ENCODE measurements at places on chromosomes 3 and 15.

- H3K27me3 ChIP-seq = no peaks in the 10 kb centered on the region
- H3K27ac ChIP-seq = no peak overlapping the region
- no peaks in the 10 kb centered on the region for H3K36me3 ChIP-seq
- H3K4me3 ChIP-seq = no peak overlapping the region
- no peak for DNase-seq
- no peaks in the 10 kb centered on the region for H3K4me1 ChIP-seq
Measured at GRCh38 chr3:34396956-34397355, 598.5 kb downstream of the PDCD6IP start.

GRCh38 chr3:53038679-53039375, 7.0 kb downstream of the SFMBT1 start:
- peaks cover 1% of the 10 kb centered on the region for H3K36me3 ChIP-seq
- H3K27ac ChIP-seq = no peak overlapping the region
- peaks cover 28% of the 10 kb centered on the region for H3K4me1 ChIP-seq
- no peak for DNase-seq

DNA sequence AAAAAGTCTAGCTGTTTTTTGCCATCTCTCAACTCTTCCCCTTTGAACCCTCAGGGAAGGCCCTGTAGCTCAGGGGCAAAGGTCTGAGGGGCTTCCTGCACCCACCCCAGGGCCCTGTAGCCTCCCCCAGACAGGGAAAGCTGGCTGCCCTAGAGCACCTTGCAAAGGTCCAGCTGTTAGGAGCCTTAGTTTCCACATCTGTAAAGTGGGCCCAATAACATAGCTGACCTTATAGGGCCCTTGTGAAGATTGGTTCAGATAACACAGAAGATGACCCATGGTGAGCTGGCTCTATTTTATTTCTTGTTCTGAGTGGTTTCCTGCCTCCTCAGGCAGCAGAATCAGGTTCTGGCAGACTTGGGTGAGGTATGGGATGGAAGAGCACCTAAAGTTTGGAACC, 55.2 kb upstream of the SMAD6 start:
- H3K27me3 ChIP-seq = no peaks in the 10 kb centered on the region
- no peak overlapping the region for H3K4me3 ChIP-seq
- H3K4me1 ChIP-seq = no peaks in the 10 kb centered on the region
- DNase-seq = no peak
- no peaks in the 10 kb centered on the region for H3K36me3 ChIP-seq

GRCh38 chr3:15514663-15515340, 6.7 kb downstream of the COLQ start:
- peaks cover 7% of the 10 kb centered on the region for H3K4me1 ChIP-seq
- H3K36me3 ChIP-seq = no peaks in the 10 kb centered on the region
- no peak overlapping the region for H3K27ac ChIP-seq
- DNase-seq = no peak

DNA sequence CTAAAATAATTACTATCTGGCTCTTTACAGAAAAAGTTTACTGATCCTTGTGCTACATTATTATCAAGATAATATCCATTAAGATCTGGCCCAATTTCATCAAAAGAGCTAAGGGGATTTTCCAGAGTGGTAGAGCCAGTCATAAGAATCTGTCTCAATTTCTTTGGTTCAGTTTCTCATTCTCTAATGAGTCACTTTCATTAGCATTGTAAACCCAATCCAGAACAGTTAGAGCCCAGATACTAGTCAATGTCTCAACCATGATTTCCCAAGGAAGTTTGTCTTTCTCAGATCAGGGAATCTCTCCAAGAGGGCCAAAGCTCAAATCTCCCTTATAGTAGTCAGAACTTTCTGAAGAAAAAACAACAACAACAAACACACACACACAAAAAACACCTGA, 131.1 kb upstream of the PPP2R3A start:
- no peaks in the 10 kb centered on the region for H3K27me3 ChIP-seq
- H3K27ac ChIP-seq = no peak overlapping the region
- H3K4me3 ChIP-seq = no peak overlapping the region
- H3K4me1 ChIP-seq = no peaks in the 10 kb centered on the region
- DNase-seq = no peak

GRCh38 chr15:73985101-73985873, 6.8 kb downstream of the STOML1 start:
- H3K4me3 ChIP-seq = no peak overlapping the region
- H3K36me3 ChIP-seq = peaks cover 4% of the 10 kb centered on the region
- H3K27ac ChIP-seq = no peak overlapping the region
- no peaks in the 10 kb centered on the region for H3K27me3 ChIP-seq
- no peak for DNase-seq

GRCh38 chr15:69117431-69117871, 43.0 kb upstream of the GLCE start:
- H3K4me3 ChIP-seq = no peak overlapping the region
- peaks cover 13% of the 10 kb centered on the region for H3K4me1 ChIP-seq
- H3K27ac ChIP-seq = no peak overlapping the region

GRCh38 chr3:59456852-59457485, 407.1 kb upstream of the CFAP20DC start:
- peaks cover 26% of the 10 kb centered on the region for H3K4me1 ChIP-seq
- no peak for DNase-seq
- no peak overlapping the region for H3K4me3 ChIP-seq
- H3K27ac ChIP-seq = no peak overlapping the region

DNA sequence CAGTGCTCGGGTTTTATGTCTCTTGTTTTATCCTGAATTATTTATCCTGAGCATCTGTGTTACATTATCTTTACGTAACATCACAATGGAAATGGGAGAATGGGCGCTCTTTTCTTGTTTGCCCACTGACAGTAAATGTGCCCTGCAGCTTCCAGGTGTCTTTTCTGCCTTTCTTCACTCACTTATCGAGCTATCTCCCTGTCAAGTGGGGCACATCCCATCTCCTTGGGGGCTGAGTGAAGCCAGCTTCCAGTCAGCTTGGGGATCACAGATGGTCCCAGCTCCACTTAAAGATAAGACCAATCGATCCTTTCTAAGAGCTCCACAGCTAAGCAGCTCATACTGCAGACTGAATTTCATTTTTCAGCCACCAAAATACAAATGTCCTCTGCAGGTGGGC, 125.8 kb downstream of the KBTBD8 start:
- H3K27me3 ChIP-seq = peaks cover 28% of the 10 kb centered on the region
- DNase-seq = no peak
- H3K4me3 ChIP-seq = no peak overlapping the region
- H3K36me3 ChIP-seq = peaks cover 2% of the 10 kb centered on the region
- H3K4me1 ChIP-seq = no peaks in the 10 kb centered on the region
- H3K27ac ChIP-seq = no peak overlapping the region

GRCh38 chr15:42108806-42109205, 14.4 kb upstream of the PLA2G4D start:
- peaks cover 4% of the 10 kb centered on the region for H3K36me3 ChIP-seq
- peaks cover 66% of the 10 kb centered on the region for H3K27me3 ChIP-seq
- DNase-seq = no peak
- H3K27ac ChIP-seq = no peak overlapping the region
- H3K4me3 ChIP-seq = no peak overlapping the region
- H3K4me1 ChIP-seq = peaks cover 7% of the 10 kb centered on the region

DNA sequence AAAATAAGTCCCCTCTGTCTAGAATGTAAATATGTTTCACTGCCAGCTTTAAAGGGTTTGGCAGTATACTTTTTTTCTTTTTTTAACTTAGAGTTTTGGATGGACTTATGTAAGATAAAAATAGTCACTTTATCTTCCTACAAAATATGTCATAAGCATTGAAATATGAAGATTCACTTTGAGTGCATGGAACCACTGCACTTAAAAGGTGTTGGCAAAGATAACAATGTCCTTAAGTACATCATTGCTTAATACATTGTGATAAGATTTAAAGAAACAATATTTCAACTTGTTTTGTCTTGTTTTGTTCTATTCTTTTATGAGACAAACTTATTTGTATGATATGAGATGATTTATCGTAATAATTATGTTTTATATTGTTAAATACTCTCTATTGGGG, 66.3 kb upstream of the NAALADL2 start:
- H3K4me3 ChIP-seq = no peak overlapping the region
- no peaks in the 10 kb centered on the region for H3K27me3 ChIP-seq
- no peaks in the 10 kb centered on the region for H3K36me3 ChIP-seq
- H3K27ac ChIP-seq = no peak overlapping the region
- H3K4me1 ChIP-seq = no peaks in the 10 kb centered on the region

DNA sequence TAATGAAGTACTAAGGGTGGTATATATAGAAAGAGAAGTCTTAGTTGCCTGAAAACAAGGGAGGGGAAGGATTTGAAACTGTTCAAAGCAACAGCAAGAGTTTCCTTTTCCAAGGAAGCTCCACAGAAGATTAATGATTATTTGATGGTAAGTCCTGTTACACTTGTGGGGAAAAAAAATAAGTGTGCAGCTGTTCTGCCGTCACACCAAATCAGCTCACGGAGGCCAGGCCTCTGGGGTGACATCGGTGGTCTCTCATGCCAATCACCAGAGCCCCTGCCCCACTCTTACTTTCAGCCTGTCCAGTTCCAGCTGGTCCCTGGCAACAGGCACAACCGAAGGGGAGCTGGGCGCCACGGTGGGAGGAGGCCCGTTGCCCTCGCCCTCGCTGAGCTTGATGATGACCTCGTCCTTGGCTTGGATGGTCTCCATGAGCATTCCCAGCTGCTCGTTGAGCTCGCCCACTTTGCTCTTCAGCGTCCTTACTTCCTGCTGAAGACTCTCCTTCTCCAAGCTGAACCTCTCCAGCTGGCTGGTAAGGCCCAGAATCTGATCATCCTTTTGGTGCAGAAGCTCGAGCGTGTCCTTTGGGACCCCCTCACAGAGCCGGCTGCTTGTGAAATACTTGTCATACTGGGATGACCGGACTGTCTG, 53.5 kb downstream of the TBC1D2B start:
- no peak overlapping the region for H3K4me3 ChIP-seq
- H3K4me1 ChIP-seq = peaks cover 17% of the 10 kb centered on the region
- H3K36me3 ChIP-seq = peaks cover 56% of the 10 kb centered on the region
- no peak overlapping the region for H3K27ac ChIP-seq
- no peaks in the 10 kb centered on the region for H3K27me3 ChIP-seq
- no peak for DNase-seq

GRCh38 chr3:187292631-187293515, 1.3 kb upstream of the MASP1 start:
- H3K36me3 ChIP-seq = no peaks in the 10 kb centered on the region
- no peak for DNase-seq
- peaks cover 5% of the 10 kb centered on the region for H3K4me1 ChIP-seq
- H3K4me3 ChIP-seq = no peak overlapping the region
- no peaks in the 10 kb centered on the region for H3K27me3 ChIP-seq
- no peak overlapping the region for H3K27ac ChIP-seq

- H3K27me3 ChIP-seq = peaks cover 8% of the 10 kb centered on the region
- no peak for DNase-seq
- peaks cover 7% of the 10 kb centered on the region for H3K4me1 ChIP-seq
- peaks cover 8% of the 10 kb centered on the region for H3K36me3 ChIP-seq
- H3K27ac ChIP-seq = peak overlapping the region; percentile 52
- no peak overlapping the region for H3K4me3 ChIP-seq
Measured at GRCh38 chr3:194275291-194275690, 75.8 kb downstream of the CPN2 start.

GRCh38 chr3:135556174-135556573, 409.4 kb upstream of the PPP2R3A start:
- H3K4me3 ChIP-seq = no peak overlapping the region
- no peaks in the 10 kb centered on the region for H3K27me3 ChIP-seq
- H3K27ac ChIP-seq = no peak overlapping the region
- H3K4me1 ChIP-seq = no peaks in the 10 kb centered on the region

- H3K36me3 ChIP-seq = peaks cover 30% of the 10 kb centered on the region
- H3K4me3 ChIP-seq = no peak overlapping the region
- DNase-seq = no peak
- no peaks in the 10 kb centered on the region for H3K27me3 ChIP-seq
Measured at GRCh38 chr3:40528426-40528825, 3.7 kb downstream of the ZNF621 start.

GRCh38 chr3:187777331-187777941, 32.2 kb upstream of the BCL6 start:
- no peaks in the 10 kb centered on the region for H3K36me3 ChIP-seq
- peaks cover 34% of the 10 kb centered on the region for H3K4me1 ChIP-seq
- no peaks in the 10 kb centered on the region for H3K27me3 ChIP-seq
- peak overlapping the region; percentile 86 for H3K27ac ChIP-seq

GRCh38 chr15:39022532-39023305, 458.1 kb upstream of the RASGRP1 start:
- H3K36me3 ChIP-seq = no peaks in the 10 kb centered on the region
- no peak for DNase-seq
- no peaks in the 10 kb centered on the region for H3K4me1 ChIP-seq
- no peak overlapping the region for H3K27ac ChIP-seq

- H3K27ac ChIP-seq = no peak overlapping the region
- DNase-seq = no peak
- H3K27me3 ChIP-seq = no peaks in the 10 kb centered on the region
Measured at GRCh38 chr3:163391407-163392181, 1686.7 kb downstream of the SI start.

GRCh38 chr15:49115062-49115461, 40.3 kb downstream of the COPS2 start:
- no peak overlapping the region for H3K27ac ChIP-seq
- H3K36me3 ChIP-seq = peaks cover 19% of the 10 kb centered on the region
- no peak overlapping the region for H3K4me3 ChIP-seq
- no peaks in the 10 kb centered on the region for H3K27me3 ChIP-seq
- DNase-seq = no peak

DNA sequence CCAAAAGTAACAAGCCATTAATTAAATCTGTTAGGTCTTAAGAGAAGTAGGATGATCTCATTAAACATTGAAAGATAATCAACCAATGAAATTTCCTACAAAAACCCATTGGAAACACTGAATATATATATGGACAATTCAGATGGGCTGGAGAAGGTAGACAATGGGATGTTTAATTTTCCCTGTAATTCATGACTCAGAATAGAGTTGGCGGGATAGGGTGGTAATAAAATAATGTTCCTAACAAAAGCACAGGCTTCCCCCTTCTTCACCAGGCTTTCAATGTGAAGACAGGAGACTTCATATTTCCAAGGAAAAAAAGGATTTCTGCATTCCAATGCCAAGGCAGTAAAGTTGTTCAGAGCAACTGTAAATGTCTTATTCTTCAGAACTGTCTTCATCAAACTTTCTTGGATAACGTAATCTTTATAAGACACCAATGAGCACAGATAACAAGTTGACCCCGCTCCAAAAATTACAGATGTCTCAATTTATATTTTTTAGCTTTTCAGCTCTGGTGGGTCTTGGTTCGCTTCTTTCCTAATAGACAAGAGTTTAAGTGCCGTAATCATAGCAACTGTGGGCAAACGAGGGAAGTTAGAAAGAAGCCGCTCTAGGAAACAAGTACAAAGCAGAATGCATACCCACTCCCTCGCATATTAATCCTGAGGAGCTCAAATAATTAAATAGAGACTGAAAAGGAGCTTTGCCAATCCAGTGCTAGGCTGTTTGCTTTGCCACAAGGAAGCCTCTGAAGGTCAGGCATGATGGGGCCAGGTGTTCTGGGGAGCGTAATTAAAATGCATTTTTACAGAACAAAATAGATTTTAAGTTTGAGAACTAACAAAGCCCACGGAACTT, 377.0 kb downstream of the FOXP1 start:
- DNase-seq = no peak
- H3K4me3 ChIP-seq = no peak overlapping the region
- H3K27me3 ChIP-seq = no peaks in the 10 kb centered on the region
- H3K27ac ChIP-seq = no peak overlapping the region
- peaks cover 4% of the 10 kb centered on the region for H3K36me3 ChIP-seq

Data from central memory CD8-positive, alpha-beta T cell (primary cell).